ENCODE measurements at places on chromosomes 7 and 10.

GRCh38 chr10:104144931-104145330 is 23.0 kb downstream of the SFR1 start:
- no peak for DNase-seq

DNA sequence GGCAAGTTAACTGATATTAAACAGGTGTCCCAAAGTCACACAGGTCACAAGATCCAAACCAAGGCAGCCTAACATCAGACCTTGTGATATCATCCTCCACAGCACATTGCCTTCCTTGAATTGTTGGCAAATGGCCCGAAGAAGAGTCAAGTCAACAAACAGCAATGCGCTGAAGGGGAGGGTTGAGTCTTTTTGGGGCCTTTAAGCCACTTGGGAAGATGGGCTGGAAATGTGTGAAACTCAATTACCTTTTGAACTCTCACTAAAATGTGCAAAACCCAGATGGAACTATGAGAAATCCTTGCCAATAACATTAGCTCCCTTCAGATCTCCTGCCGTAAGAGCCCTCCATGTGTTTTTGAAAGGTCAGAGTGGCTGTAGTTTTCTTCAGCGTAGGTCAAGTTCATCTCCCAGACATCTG is 47.9 kb upstream of the STK17A start:
- peak; percentile 88 for DNase-seq

DNA sequence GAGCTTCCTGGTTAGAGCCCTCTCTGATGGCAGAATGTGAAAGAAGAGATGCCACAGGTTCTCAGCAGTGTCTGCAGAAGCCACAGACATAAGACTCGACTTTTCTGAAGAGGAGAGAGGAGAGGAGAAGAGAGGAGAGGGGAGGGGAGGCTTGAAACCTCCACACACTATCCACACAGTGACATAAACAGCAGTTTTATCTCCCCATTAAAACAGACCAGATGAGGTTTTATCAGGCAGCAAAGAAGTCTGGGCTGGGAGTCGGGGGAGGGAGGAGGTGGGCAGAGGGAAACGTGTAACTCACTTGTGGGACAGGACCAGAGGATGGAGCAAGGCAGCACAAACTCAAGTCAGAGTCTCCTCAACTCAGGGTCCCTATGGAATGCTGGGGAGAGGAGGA is 76.5 kb downstream of the XPNPEP1 start:
- no peak for DNase-seq

DNA sequence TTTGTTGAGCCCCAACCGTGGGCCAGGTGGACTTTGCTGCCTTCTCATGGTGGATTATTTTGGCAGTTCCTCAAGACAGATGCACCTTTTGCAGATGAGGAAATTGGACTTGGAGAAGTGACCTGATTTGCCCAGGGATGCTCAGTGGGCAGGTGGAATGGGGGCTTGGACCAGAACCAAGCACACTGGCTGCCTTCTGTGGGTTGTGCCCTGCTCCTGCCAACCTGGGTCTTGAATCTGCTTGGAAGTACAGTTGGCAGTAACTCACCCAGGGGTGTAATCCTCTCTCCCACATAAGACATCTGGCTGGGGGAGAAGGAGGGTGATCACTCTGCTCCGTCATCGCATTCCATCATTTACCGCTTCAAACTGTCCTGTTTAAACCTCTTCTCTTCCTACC is 110.5 kb upstream of the GPR26 start:
- no peak for DNase-seq

DNA sequence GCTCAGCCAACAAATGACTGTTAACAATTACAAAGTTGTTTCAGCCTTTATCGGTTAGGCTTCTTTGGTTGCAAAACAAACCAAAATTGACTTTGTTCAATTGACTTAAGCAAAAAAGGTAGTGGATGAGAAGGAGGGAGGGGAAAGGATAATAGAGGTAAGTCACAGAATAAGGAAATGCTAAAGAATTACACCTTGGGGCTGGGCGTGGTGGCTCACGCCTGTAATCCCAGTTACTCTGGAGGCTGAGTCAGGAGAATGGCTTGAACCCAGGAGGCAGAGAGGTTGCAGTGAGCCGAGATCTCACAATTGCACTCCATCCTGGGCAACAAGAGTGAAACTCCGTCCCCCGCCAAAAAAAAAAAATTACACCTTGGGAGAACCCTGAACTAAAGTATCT is 41.4 kb downstream of the AHCYL2 start:
- DNase-seq: no peak
